H7 (cell line): ENCODE measurements at places on chromosomes 7 and 10.

GRCh38 chr7:11471255-11471654 is 360.7 kb downstream of the THSD7A start:
- no peak for DNase-seq

- DNase-seq = peak; percentile 26
Measured at GRCh38 chr7:5383314-5384098, 40.1 kb downstream of the TNRC18 start.

- no peak for DNase-seq
Measured at GRCh38 chr7:90173127-90173844, 19.0 kb downstream of the STEAP1 start.

- no peak for DNase-seq
Measured at GRCh38 chr10:95217476-95217875, 23.4 kb downstream of the ACSM6 start.

GRCh38 chr7:65744406-65744805 is 128.5 kb upstream of the VKORC1L1 start:
- no peak for DNase-seq

DNA sequence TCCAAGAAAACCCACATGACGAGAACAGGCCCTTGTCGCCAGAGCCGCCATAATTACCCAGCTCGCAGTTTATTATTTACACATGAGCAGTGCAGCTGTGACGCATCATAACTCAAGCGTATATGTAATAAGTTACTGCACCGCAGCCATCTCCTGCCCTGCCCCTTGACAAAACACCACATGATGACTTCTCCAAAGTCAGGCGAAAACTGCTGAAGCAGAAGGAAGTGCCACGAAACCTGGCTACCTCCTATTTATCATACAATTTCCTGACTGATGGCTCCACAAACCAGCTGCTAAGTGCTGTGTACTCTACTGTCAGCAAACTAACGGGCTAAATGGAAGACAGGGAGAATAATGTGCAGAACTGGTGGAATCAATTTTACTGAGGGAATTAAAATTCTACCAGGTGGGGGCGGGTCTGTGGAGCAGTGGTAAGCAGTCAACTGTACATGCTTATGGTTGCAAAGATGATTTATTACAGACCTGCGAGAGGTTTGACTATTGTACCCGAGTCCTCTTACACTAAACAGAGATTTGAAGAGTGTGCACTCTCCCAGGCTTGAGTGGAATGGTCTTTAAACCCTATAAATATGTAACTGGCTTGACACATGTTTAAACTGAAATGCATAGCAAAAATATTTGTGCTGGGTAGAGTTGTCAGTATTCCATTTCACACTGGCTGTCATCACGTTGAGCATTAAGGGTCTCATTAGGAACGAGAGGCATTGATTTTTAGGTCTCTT is 156.0 kb downstream of the GLI3 start:
- no peak for DNase-seq
